ENCODE measurements at places on chromosomes 5 and 9.
A peak's percentile ranks its signal among the peaks of the same experiment; 100 is the strongest.

GRCh38 chr5:34791761-34792244, 47.2 kb upstream of the TTC23L start:
- no peak for DNase-seq

DNA sequence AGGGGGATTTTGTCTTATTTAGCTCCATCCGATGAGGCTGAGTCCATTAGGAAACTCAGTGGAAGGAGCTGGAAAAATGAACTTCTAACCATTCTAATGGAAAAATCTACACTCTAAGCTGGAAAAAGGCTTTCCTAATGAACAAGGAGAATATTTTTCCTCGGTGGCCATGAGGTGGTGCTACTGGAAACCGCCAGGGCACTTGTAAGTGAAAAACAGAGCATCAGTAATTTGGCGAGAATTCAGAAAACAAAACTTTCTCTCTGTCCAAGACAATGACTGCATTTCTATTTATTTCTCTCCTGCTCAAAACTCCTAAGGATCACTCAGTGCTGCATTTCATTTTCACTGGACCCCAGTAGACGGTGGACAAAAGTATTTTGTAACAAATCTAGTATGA, 237.6 kb downstream of the TENT4A start:
- DNase-seq = no peak

GRCh38 chr9:20480249-20480648, 142.1 kb downstream of the MLLT3 start:
- no peak for DNase-seq

- DNase-seq = no peak
These were observed 65.9 kb downstream of the ZFAND5 start for GRCh38 chr9:72299017-72299603.

GRCh38 chr5:10896016-10896415, 135.0 kb upstream of the DAP start:
- DNase-seq = no peak

DNA sequence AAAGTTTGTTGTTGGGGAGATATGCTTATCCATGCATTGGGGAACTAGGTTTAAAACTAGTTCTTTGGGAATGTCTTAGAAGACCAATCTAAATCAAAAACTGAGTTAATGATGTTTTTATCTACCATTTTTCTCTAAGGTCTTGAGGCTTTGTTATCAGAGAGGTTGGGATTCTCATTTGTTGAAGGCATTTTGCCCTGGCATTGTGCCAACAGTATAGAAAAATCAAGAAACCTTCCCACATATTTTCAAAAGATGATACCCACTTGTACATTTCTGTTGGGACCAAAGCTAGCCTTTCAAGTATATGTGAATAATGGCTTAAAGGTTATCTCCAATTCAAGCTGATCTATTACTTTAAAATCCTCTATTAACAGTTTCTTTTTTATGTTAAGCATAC, 419.8 kb upstream of the KIF2A start:
- no peak for DNase-seq

DNA sequence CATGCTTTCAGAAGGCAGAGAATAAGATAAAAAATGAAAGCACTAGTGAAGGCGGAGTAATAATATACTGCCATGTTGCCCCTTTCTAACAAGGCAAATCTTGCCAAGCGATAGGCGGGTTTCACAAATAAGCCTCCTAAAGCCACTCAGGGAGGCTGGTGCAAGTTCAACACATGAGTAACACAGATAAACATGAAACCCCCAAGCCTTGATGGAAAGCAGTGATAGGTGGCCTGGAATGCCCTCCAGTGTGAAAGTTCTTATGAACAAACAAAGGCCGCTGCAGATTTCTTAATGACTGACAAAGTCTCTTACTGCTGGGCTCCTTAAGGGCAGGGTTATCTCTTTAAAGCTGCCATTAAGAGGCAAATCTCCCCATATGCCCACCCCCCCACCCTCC, 154.7 kb downstream of the ZDHHC21 start:
- DNase-seq = no peak

DNA sequence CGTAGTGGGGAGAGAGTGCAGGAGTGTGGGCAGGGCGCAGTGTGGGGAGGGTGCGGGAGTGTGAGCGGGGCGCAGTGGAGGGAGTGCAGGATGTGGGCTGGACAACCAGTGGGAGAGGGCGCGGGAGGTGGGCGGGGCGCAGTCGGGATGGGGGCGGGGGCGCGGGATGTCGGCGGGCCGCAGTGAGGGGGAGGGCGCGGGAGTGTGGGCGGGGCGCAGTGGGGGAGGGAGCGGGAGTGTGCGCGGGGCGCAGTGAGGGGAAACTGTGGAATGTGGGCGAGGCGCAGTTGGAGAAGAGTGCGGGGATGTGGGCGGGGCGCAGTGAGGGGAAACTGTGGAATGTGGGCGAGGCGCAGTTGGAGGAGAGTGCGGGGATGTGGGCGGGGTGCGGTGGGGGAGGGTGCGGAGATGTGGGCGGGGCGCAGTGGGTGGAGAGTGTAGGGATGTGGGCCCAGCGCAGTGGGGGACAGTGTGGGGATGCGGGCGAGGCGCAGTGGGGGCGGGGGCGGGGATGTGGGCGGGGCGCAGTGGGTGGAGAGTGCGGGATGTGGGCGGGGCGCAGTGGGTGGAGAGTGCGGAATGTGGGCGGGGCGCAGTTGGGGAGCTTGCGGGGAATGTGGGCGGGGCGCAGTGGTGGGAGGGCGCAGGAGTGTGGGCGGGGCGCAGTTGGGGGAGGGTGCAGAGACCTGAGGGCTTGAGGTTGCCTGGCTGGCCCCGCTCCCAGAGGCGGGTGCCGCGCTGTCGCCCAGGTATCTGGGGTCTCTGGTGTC, at the start of gene NXNL2:
NXNL2 (plus strand) TSS at position 723 of the 770 bp plus-strand sequence. CDS start 257 bp downstream, outside the sequence.
- DNase-seq = peak; percentile 4

DNA sequence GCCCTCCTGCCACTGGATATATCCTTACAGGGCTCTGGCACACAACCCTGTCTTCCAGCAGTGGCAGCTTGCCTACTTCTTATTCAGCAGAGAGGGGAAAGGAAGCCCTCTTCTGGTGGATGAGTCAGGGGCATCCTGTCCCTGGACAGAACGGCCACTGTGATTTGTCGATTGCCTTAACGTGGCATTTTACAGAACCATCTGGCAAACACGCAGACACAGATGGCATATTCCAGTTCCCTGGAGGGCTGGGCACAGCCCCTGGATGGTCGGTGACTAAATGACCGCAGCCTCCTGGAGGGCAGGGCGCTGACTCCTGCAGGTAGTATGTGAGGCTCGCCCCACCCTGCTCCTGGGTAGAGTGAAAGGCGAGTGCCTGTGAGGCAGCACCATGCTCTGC, 62.1 kb downstream of the DCP2 start:
- no peak for DNase-seq

DNA sequence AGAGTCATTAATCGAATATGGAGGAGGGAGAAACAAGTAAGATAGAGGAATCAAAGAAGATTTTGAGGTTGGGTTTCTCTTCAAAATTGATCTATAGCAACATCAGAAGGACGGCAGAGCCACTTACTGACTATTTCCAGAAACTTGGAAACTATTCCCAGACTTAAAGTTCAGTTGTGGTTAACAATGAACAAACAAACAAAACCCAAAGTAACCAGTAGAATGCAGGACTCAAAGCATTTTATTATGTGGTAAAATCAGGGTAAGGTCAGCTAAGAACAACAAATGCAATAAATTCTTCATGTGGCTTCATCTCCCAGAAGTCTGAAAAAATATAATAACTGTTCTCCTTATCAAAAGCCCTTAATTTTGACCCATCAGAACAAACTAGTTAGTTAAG, 54.9 kb upstream of the OSMR start:
- DNase-seq = no peak

GRCh38 chr5:88999853-89000252, 116.9 kb upstream of the MEF2C start:
- no peak for DNase-seq

- DNase-seq = no peak
These were observed 200.9 kb upstream of the OTULINL start for GRCh38 chr5:14380712-14381111.

DNA sequence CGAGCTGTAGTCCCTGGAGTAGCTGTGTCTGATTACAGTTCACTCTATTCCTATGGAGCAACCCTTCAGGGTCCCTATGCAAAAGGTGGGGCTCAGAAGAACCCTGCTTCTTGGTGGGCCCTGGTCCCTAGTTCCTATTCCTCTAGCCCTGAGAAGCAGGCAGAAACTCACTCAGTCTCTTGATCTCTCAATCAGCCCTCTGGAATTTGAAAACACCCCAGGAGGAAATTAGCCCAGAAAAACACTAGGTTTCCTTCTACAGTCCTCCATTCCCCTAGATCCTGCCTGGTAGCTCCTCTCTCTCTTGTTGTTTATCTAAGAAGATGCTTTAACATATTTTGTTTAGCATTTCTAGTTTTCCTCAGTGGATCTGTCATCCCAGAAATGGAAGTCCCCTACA, 7.6 kb downstream of the RGS3 start:
- DNase-seq = no peak

DNA sequence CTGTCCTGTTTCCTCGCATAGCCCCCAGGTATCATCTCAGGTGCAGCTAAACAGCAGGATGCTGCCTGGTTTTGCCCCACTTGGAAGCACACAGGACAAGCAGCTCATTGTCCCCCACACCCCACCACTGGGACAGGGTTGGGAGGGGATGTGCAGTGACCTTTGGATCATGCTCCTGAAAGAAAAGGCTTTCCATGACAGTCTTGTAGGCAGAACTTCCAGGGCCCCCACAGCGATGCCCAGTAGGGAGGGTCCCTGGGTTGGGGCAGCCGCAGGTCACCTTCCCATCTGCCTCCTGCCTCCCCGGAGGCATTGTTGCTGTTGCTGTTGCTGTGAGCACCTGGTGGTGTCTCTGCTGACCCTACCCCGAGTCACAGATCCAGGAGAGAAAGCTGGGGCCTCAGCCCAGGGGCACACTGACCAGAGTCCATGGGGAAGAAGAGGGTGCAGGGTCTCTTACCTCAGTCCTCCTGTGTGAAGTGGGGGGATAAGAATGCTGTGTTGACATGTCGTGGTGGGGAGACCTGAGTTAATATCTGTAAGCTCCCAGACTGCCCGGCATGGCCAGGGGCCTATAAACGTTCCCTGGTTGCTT, 8.5 kb downstream of the CEP72 start:
- DNase-seq = no peak

Data from T-helper 22 cell (primary cell).